Hypothalamus (tissue), 51 donors: ENCODE measurements at places on chromosomes 5 and 9.

DNA sequence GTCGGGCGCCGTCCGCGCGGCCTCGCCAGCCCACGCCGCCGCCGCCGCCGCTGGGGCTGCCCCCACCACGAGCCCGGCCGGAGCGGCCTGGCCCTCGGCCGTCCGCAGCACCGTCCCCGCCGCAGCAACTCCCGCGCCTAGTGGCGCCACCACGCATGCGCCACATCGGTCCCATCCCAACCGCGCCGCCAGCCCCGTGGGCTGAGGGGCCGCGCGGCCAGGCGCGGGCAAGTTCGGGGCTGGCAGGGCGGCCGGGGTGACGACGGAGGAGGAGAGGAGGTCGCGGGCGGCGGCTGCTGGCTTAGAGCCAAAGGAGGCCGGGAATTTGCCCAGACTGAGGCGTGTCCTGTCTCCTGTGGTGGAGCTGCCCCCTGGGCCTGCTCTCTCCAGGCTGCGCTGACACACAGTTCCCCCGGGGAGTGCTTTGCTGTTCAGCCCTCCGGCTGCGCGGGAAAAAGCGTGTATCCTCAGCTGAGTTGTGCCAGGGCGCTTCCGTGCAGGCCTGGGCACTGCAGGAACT, at the start of gene TUSC1:
TSS of gene TUSC1 (minus strand) at position 298 of the 520 bp plus-strand sequence. CDS start at position 166, 132 bp downstream.
- DNase-seq = peak; percentile 55

DNA sequence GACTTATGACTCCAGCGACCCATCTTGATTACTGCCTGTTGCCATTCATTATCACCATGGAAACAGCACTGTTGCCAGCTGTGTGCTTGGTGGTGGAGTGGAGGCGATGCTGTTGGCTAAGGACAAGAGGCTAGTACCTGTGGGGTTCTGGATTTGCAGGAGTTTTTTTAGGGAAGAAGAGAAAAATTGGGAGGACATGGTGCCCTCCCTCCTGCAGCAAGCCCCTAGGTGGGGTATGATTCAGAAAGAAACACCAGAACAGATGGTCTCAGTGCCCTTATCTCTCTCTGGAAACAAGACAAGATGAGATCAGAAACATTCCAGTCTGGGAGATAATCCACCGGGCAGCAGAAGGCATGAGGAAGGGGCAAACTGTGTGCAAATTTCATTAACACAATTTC, 87.8 kb upstream of the TLR4 start:
- DNase-seq = peak; percentile 3

- DNase-seq = no peak
Measured at GRCh38 chr5:98309785-98310598, 463.5 kb upstream of the RGMB start.

DNA sequence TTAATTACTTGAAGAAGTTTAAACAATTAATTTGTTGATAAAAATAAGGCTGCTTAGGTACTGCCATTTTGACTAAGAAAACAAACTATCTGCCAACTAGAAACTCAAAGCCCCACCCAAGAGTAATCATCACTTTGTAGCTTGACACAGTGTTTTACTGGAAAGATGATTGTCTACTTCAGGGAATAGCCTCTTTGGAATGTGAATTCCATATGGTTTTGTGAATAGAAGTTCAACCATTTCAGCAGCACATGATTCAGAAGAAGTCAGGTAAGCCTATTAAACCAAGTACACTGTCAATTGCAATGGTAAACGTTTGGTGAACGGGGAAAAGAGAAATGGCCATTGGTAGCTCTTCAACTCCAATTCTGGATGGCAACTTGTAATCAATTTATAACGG, 55.2 kb downstream of the PLK2 start:
- DNase-seq = no peak

GRCh38 chr5:86757824-86758223, 140.1 kb downstream of the COX7C start:
- no peak for DNase-seq

DNA sequence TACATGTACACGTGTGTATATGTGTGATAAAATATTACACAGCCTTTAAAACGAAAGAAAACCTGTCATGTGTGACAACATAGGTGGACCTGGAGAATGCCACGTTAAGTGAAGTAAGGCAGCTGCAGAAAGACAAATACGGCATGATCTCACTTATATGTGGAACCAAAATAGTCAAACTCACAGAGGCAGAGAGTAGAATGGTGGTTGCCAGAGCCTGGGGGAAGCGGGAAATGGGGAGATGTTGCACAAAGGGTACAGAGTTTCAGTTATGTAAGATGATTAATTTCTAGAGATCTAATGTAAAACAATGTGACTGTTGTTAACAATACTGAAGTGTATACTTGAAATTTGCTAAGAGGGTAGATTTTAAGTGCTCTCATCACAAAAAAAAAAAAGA, 34.8 kb downstream of the ADAMTS12 start:
- no peak for DNase-seq

GRCh38 chr5:163467682-163468081, 7.2 kb downstream of the HMMR start:
- no peak for DNase-seq

GRCh38 chr5:111675201-111675934, 81.6 kb downstream of the NREP start:
- DNase-seq = no peak

DNA sequence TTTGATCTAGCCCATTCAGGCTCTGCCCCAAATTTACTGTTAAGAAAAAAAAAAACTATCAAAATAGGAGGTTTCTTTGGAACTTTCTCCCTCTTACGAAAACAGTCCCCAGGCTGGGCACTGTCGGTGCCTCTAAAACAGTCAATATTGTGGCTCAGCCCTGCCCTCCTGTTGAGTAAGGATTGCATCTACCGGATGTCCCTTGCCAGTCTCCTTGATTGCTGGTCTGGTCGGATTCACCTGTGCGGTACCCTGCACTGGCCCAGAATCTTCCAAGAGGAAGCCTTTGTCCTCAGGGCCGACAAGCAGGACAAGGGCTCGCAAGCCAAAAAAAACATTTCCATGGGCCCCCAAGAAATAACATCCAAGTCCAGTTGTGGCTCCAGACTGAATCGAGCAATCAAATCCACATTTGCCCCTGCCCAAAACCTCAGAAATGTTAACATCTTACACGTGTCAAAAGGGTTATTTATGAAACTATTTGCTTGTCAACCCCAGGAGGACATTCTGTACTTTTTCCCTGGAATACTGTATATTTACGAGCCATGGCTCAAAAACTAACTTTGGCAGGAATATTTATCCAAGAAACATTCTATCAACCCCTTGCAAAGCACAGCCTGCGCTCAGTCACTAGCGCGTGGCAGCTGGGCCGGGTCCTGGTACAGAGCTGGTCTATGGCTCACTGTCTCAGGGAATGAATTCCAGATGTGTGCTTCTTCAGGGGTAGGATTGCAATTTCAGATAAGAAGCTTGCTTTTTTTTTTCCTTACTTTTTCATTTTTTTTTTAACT, 129.2 kb upstream of the ADRA1B start:
- no peak for DNase-seq

GRCh38 chr5:96714450-96714849, 52.3 kb downstream of the CAST start:
- no peak for DNase-seq

GRCh38 chr5:82151662-82152061, 126.5 kb downstream of the RPS23 start:
- DNase-seq = no peak

DNA sequence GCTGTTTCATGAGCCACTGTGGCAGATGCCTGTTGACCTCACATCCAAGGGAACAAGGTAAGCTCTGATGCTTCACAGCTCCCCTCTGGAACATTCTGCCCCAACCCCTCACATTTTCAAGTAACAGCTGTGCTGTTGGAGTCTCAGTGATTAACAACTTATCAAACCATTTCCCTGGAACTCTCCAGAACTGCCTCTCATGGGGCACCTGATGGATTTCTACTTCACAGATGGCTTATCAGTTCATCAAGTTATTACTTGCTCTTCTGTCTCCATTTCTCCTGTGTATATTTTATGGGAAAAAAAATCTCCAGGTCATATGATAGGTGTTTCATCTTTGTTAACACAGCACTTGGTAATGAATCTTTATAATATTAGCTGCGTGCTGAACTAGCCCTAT, 322.4 kb downstream of the MAN2A1 start:
- no peak for DNase-seq

DNA sequence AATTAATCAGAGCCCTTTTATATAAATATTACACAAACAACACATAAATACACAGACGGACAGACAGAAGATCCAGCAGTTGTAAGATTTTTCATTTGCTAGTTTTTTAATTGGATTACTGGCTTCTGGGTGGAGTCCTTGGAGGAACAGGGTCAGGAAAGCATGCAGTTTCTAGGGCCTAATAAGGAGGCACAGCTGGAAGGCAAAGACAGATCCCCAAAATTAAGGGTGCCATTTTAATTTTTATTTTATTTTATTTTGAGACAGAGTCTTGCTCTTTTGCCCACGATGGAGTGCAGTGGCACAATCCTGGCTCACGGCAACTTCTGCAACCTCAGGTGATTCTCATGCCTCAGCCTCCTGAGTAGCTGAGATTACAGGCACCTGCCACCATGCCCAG, 49.5 kb downstream of the PTGS1 start:
- no peak for DNase-seq

GRCh38 chr5:171633776-171634470, 151.7 kb upstream of the SMIM23 start:
- DNase-seq = no peak

DNA sequence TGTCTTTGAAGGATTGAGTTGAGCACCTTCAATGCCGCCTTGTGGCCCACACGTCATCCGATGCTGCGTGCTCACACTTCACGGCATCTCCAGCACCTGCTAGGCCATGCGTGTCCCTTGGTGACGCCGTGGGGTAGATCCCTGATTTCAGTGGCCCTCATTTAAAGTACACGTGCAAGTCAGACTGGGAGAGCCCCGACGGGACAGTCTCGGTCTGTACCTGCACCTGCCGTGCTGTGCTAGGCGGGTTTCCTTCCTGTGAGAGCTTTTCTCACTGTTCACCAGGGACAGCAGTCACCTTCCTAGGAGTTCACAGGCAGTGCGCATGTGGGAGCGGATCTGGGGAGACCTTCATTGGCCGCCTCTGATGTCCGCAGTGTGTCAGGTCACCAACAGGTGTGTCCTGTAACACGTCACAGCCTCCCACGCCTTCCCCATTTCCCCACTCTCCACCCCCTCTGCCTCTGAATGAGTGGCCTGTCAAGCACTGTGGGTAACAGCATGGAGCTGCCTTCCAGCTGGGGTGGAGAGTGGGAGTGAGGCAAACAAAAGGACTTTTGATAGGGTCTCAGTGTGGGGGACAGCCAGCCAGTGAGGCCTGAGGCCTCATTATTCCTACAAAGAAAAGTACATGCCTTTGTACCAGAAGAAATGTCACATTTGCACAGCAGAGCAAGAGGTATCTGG, 236.4 kb downstream of the FANCC start:
- DNase-seq = peak; percentile 52

DNA sequence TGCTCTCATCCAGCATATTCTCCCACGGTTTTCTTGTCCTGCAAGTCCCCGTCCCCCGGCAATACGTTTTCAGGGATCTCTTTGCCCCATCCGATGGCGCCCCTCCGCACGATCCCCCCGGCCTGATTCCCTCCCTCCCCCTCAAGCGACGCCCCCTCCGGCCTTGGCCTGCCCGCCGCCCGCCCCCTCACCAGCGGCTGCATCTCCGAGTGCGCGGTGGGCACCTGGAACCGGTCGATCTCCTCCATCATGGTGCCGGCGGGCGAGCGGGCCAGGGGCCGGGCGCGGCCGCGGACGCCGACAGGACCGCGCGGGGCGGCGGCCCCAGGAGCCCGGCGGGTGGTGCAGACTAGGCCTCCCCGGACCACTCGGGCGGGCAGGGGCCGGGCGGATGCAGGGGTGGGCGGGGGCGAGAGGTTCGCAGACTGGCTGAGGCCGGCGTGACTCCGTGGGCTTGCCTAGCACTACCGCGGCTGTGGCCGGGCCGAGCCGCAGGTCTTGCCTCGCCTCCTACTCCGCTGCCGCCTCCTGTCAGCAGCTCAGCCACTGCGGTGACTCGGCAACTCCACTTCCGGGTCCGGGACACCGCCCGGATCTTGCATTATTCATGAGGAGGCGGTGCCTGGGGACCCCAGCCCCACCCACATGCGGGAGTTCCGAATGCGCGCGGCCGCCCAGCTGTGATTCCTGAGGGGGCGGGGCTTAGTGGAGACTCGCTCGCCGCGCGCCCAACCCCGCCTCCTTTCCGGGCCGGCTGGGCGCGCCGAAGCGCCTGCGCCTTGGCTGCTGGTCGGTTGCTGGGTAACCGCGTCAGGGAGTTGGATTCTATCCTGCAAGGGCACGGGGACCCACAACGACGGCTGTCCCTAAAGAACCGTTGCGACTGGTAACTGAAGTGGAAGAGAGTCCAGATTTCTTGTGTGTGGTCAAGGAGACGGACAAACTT, at the start of the genes DNAI1 and FAM219A:
TSS of gene DNAI1 (plus strand) at position 793 of the 946 bp plus-strand sequence. CDS start 201 bp downstream, outside the sequence.
TSS of gene FAM219A (minus strand) at position 558 of the 946 bp plus-strand sequence. CDS start at position 251, 307 bp downstream.
- peak; percentile 99 for DNase-seq

DNA sequence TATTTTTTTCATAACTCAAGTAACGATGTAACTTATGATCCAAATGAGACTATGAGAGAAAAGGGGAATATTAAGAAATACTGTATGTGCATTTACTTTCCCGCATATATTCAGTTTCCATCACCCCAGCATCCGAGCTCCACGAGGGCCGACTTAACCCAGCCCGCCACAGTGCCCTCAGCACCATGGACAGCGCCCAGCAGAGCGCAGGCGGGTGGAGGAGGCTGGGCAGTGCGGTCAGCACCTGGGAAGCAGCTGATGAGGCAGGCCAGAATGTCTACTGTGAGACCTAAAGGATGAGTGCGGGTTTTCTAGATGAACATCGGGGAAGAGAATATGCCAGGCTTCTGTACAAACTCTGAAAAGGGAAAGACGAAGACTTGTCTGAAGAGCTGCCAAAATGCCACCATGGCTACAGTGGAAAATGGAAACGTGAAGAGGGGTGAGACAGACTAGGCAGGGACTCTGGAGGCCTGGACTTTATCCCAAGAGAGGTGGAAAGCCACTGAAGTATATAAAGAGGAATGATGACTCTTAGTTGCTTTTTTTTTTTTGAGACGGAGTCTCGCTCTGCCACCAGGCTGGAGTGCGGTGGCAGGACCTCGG, 34.5 kb upstream of the MED27 start:
- DNase-seq = peak; percentile 40

- no peak for DNase-seq
Measured at GRCh38 chr5:68646144-68646543, 430.6 kb downstream of the PIK3R1 start.
